Activated CD4-positive, alpha-beta T cell treated with anti-CD3 and anti-CD28 coated beads, Interleukin-2, amount 10 ng/mL, durations not matched to agents 24 days and 14 days (primary cell): ENCODE measurements at places on chromosomes 12 and 14. TPM values are rescaled to one million over a fixed set of nuclear protein-coding genes. Genes with fewer than 3 reads are reported as not detected.

Gene RDH11
- 66.2 and 67.7 TPM in 2 replicates for total RNA-seq

GRCh38 chr12:16358878-16359277 is 11.4 kb downstream of the MGST1 start:
- H3K27me3 ChIP-seq = no peaks in the 10 kb centered on the region
- H3K4me3 ChIP-seq = no peak overlapping the region
- no peaks in the 10 kb centered on the region for H3K36me3 ChIP-seq
- DNase-seq = no peak

- peaks cover 6% of the 10 kb centered on the region for H3K36me3 ChIP-seq
- no peak for DNase-seq
- no peaks in the 10 kb centered on the region for H3K27me3 ChIP-seq
- H3K4me1 ChIP-seq = no peaks in the 10 kb centered on the region
- H3K27ac ChIP-seq = peak overlapping the region; percentile 4
- no peak overlapping the region for H3K4me3 ChIP-seq
These were observed 6.9 kb downstream of the CLBA1 start for GRCh38 chr14:104992501-104992900.

Gene AICDA
- not detected in 2 replicates for total RNA-seq

DNA sequence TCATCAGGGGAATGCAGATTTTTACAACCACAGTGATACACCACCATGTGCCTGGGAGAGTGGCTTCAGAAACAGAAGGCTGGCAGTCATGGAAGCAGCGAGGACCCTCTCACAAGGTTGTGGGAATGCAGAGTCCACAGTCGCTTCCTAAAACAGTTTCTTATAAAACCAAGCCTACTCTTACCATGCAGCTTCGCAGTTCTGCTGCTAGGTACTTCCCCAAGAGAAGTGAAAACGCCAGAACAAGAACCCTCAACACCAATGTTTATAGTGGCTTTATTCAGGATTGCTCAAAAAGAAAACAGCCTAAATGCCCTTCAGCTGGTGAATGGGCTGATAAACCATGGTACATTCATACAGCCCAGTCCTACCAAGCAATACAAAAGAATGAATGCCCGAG is 87.2 kb downstream of the DDX51 start:
- no peak overlapping the region for H3K4me3 ChIP-seq
- H3K27me3 ChIP-seq = no peaks in the 10 kb centered on the region
- H3K27ac ChIP-seq = no peak overlapping the region
- DNase-seq = no peak
- peaks cover 64% of the 10 kb centered on the region for H3K36me3 ChIP-seq

DNA sequence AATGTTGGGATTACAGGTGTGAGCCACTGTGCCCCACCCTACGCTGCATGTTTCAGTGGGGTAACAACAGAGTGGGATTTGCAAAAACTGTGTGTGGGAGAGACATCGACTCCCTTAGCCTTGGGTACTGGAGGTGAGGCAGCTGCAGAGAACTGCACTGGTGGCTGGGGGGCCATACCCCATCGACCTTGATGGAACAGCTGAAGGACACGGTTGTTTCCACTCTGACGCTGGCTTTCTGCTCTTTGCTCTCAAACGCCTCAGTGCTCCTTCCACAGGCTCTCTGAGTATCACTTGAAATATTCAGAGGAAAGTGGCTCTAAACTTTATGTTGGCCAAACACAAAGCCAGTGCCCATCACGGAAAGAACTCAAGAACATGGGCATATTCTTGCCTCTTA is 30.8 kb upstream of the LRRC10 start:
- H3K27ac ChIP-seq = no peak overlapping the region
- H3K4me1 ChIP-seq = peaks cover 2% of the 10 kb centered on the region
- no peak overlapping the region for H3K4me3 ChIP-seq
- H3K36me3 ChIP-seq = no peaks in the 10 kb centered on the region
- DNase-seq = no peak

Gene KRT82
- not detected in 2 replicates for total RNA-seq

- no peak overlapping the region for H3K27ac ChIP-seq
- DNase-seq = no peak
- H3K27me3 ChIP-seq = peaks cover 8% of the 10 kb centered on the region
- H3K4me3 ChIP-seq = no peak overlapping the region
- H3K4me1 ChIP-seq = peaks cover 17% of the 10 kb centered on the region
These were observed 2.8 kb downstream of the NUDT14 start for GRCh38 chr14:105178069-105178867.

Gene SERPINA4
- total RNA-seq = not detected in 2 replicates

DNA sequence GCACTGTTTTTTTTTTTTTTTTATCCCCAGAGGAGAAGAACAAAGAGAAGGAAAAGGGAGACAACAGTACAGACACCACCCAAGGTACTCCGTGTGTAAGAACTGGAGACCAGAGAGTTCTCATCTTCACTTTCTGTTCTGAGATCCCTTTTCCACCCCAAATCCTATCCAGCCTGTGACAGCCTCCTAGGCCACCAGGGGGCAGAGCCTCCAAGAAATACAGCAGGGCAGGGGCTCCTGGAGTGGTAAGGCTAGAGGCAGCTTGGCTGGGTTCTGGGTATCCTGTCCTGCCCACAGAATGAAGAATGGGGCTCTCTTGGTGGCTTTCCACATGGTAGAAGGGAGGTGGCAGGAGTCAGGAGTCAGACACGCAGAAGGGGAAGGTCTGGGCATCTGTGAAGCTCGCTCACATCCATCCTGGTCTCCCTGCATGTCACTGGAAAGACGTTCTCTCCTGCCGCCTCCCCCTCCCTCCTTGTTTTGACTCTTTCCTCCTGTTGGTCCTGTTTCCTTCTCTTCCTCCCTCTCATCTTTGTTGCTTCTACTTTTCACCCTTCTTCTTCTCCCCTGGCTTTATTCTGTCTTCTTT is 12.0 kb downstream of the CLSTN3 start:
- DNase-seq = peak; percentile 86
- no peaks in the 10 kb centered on the region for H3K27me3 ChIP-seq
- H3K4me3 ChIP-seq = no peak overlapping the region

Gene GPR33
- total RNA-seq = not detected in 2 replicates

- H3K36me3 ChIP-seq = no peaks in the 10 kb centered on the region
- H3K27me3 ChIP-seq = peaks cover 3% of the 10 kb centered on the region
- DNase-seq = peak; percentile 88
- peak overlapping the region; percentile 82 for H3K27ac ChIP-seq
- peak overlapping the region; percentile 78 for H3K4me3 ChIP-seq
- peaks cover 36% of the 10 kb centered on the region for H3K4me1 ChIP-seq
These were observed 68.6 kb upstream of the MAX start for GRCh38 chr14:65170768-65171507.

- no peak overlapping the region for H3K27ac ChIP-seq
- H3K36me3 ChIP-seq = no peaks in the 10 kb centered on the region
- H3K27me3 ChIP-seq = peaks cover 2% of the 10 kb centered on the region
These were observed 266.2 kb downstream of the C12orf75 start for GRCh38 chr12:105596731-105597130.

DNA sequence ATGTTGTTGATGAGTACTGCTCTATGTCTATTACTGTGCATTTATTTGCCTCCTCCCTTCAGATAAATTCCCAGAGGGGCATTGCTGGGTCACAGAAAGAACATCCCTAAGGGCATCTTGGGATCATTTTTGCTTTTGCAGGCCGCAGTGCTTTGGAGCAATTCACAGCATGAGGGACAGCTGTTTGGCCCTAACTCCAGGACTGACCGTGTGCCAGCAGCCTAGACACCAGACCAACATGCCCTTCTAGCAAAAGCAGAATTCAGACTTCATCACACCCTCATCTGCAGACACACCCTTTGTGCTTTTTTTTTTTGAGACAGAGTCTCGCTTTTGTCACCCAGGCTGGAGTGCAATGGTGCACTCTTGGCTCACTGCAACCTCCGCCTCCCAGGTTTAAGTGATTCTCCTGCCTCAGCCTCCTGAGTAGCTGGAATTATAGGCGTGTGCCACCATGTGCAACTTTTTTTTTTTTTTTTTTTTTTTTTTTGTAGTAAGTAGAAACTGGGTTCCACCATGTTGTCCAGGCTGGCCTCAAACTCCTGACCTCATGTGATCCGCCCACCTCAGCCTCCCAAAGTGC is 31.0 kb downstream of the RNF34 start:
- no peak overlapping the region for H3K4me3 ChIP-seq
- H3K27me3 ChIP-seq = no peaks in the 10 kb centered on the region
- no peaks in the 10 kb centered on the region for H3K4me1 ChIP-seq
- peaks cover 75% of the 10 kb centered on the region for H3K36me3 ChIP-seq
- no peak overlapping the region for H3K27ac ChIP-seq

Gene LMNTD1
- not detected in 2 replicates for total RNA-seq

Gene KCNK10
- not detected in 2 replicates for total RNA-seq

Gene RFX4
- not detected in 2 replicates for total RNA-seq

Gene HOXC13
- total RNA-seq = not detected in 2 replicates
